ENCODE measurements at places on chromosomes 3 and 15. TPM values are rescaled to one million over a fixed set of nuclear protein-coding genes. Genes with fewer than 3 reads are reported as not detected.

Gene DZIP1L
- total RNA-seq, result 13.7 TPM

Gene TSC22D2
- total RNA-seq, result 41.5 TPM

Gene POLQ
- 0.51 TPM for total RNA-seq

- DNase-seq, result no peak
Measured at GRCh38 chr15:50380089-50380488, 25.1 kb upstream of the GABPB1 start.

All from mesenteric fat pad (tissue), 1 donor.